ENCODE measurements at places on chromosomes 12 and 14. TPM values are rescaled to one million over a fixed set of nuclear protein-coding genes. Genes with fewer than 3 reads are reported as not detected.

SLC6A15 gene
- total RNA-seq = 0.14 TPM

ENDOU gene
- not detected for total RNA-seq

ERBB3 gene
- total RNA-seq = 0.82 TPM

PIANP gene
- total RNA-seq = 0.37 TPM

ZBTB39 gene
- total RNA-seq = 7.0 TPM

CLEC14A gene
- not detected for total RNA-seq

IFI27L2 gene
- total RNA-seq = 55.6 TPM

DNA sequence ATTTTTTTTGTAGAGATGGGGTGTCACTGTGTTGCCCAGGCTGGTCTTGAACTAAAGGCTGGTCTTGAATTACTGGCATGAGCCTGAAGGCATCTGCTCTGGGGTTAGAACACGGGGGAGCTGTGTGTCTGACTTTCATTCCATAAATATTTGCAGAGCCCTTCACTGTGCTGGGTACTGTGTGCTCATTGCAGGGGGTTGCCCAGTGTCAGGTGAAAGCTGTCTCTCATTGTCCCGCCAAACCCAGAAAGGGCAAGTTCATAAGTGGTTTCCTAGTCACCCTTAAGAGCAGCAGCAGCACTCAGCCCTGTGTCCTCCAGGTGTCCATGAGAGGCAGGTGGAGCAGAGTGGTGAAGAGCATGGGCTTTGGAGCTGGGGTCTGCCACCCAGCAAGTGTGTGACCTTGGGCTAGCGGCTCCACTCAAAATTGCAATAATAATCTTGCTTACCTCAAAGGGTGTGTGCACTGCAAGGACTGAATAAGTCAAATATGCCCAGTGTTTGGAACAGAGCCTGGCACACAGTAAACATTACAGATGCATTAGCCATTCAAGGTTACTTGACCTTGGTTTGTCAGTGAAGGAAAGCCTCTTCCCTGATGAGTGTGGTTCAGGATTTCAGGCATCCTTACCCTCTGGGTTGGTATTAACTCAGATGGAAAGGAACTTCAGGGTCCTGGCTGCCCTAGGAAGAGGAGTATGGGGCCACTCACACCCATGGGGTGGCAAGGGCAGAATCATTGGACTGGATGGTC is 4.4 kb upstream of the SMIM41 start:
- DNase-seq = no peak

DNA sequence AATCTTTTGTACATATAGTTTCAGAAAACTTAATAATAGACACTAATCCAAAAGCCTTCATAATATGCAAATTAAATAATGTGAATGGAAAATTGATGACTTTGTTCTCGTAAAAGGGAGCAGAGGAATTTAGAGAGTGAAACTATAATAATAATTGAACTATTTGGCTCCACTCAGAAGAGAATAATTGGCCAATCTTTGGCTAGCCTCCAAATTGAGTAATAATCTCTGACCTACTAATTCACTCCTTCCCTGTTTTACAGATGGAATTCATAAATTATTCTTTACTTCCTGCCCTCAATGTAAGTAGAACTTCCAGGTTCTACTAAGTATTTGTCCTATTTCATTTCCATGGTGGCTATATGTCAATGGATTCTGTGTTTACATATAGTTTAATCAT is 15.8 kb downstream of the TRIM9 start:
- DNase-seq = no peak

GRCh38 chr12:119375883-119376190 is 41.3 kb downstream of the CCDC60 start:
- no peak for DNase-seq

DNA sequence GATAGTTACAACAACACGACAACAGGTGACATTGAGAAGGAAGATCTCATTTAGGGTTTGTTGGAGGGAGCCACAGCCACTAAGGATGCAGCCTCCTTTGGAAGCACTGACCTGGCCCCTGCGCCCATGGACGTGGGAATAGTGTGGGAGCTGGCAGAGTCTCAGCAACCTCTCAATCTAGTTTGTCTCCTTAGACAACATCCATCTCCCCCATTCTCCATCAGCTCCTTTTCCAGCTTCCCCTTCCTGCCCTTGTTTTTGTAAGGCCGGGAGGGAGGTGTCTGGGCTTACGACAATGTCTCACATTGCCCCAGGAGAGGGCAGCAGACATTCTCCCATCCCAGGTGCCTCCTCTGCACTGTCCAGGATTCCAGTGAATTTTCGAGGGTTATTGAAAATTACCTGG is 170.2 kb upstream of the PZP start:
- no peak for DNase-seq

- peak; percentile 84 for DNase-seq
Observed at GRCh38 chr14:106044949-106045596, 518.7 kb downstream of the TMEM121 start.

GRCh38 chr14:103378038-103378854 is 7.0 kb upstream of the MARK3 start:
- no peak for DNase-seq

DNA sequence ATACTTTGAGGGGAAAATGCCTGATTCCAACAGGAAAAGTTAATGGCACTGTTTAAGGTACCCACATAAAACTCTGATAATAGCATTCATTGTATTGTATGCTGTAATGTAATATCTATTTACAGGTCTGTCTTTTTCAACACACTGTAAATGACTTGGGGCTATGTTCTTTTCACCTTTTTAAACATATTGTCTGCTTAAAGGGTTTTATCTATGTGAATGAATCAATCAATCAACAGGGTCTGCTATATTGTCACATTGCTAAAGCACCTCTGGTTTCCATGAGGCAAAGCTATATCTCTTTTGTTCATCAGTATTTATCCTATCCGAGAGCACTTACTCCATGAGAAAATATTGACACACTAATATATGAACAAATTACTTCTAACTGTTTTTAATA is 288.0 kb downstream of the SLC6A15 start:
- DNase-seq = no peak

DNA sequence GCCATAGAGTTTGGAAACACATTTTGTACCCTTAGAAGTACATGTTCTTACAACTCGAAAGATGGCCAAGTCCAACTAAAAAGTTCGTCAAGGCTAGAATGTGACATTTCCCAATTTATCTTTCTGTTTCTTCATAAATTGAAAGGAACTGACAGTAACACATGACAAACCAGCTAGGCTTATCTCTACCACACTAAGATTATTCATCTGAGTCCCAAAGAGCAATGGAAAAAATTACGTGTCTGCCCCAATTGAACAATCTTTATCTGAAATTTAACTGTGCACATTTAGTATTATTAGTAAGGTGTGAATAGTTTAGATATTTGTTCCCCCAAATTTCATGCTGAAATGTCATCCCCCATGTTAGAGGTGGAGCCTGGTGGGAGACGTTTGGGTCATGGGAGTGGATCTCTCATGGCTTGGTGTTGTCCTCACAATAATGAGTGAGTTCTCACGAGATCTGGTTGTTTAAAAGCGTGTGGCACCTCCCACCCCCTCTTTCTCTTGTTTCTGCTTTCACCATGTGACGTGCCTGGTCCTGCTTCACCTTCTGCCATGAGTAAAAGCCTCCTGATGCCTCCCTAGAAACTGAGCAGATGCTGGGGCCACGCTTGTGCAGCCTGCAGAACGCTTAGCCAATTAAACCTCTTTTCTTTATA is 13.3 kb downstream of the CPM start:
- DNase-seq = no peak

DNA sequence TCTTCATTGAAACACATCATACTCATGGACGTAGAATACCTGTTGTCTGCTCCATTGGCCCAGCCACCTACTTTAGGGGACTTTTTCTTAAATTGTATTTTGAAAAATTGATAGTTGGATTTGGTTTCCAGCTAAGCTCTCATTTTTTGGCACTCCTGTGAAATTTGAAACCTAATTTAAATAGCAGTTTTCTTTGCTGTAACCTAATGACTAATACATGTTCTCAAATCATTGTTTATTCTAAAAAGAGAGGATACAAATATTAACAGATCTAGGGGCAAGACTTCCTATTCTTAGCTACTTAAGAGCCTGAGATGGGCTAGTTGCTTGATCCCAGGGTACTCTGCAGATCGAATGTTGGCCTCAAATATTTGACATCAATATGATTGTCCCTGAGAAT is 78.9 kb downstream of the PLEKHA5 start:
- no peak for DNase-seq

Measured in activated naive CD8-positive, alpha-beta T cell treated with anti-CD3 and anti-CD28 coated beads for 36 hours (primary cell).